ENCODE measurements at places on chromosomes 1 and 21.

DNA sequence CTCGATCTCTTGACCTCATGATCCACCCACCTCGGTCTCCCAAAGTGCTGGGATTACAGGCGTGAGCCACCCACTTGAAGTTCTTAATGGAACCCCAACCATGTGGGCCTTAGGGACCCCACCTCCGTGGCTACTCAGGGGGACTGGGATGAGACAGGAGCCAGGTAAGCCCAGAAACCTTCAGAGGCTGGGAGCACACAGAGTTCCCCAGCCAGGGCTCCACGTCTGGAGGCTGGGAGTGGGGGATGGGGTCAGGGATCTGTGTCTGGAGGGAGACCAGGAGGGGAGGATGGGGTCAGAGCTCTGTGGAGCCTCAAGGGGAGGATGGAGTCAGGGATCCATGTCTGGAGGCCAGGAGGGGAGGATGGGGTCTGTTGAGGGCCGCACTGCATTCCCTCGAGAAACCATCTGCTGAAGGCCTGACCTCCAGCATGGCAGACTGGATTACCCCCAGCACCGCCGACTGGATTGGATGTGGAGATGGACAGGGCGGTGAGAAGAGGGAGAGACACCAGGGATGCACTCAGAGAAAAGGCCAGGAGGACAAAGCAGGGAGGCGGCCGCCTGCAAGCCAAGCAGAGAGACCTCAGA is 2.1 kb upstream of the FTCD start:
- DNase-seq = no peak

DNA sequence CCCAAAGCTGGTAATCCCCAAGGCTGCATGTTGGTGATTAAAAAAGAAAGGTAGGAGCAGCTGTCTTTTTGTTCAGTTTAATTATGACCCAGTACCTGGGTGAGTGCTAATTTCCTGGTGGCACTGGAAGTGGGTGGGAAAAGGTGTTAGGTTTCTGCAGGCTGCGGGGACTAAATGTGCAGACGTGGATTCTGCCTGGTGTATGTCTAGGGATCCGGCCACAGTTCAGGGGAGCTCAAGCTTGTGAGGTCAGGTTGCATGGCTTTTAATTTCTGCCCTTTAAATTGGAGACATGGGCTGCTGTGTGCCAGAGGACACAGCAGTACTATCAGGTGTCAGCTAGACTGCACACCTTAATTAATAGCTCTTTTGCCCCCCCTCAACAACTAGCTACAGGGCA is 20.3 kb upstream of the TBX19 start:
- DNase-seq = no peak

GRCh38 chr1:100950781-100951180 is 54.9 kb downstream of the SLC30A7 start:
- DNase-seq = no peak

DNA sequence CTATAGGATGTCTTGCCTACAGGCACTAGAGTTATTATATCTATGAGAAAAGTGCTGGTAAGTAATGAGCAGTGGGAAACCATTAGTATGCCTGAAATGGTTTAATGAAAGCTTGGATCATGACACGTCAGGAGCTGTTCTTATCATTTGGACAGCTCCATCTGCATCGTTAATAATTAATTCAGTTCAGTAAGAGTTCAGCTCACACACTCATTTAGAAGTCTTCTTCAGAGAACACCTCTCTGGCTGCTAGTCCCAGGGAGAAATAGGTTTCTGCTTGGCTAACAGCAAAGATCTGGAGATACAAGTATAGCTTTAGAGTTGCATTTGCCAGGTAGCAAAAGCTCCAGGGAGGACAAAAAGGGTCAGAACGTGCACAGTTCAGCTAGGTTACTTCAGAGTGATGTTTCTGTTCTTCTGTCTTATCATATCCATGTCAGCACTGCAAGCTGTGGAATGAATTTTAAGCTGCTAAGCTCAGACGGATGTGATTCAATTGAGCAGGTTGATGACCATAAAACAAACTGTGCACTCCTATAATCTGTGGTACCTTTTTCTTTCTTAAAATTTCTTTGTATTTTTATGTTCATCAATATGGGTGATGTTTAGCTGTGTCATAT is 173.6 kb downstream of the ADGRL2 start:
- no peak for DNase-seq

DNA sequence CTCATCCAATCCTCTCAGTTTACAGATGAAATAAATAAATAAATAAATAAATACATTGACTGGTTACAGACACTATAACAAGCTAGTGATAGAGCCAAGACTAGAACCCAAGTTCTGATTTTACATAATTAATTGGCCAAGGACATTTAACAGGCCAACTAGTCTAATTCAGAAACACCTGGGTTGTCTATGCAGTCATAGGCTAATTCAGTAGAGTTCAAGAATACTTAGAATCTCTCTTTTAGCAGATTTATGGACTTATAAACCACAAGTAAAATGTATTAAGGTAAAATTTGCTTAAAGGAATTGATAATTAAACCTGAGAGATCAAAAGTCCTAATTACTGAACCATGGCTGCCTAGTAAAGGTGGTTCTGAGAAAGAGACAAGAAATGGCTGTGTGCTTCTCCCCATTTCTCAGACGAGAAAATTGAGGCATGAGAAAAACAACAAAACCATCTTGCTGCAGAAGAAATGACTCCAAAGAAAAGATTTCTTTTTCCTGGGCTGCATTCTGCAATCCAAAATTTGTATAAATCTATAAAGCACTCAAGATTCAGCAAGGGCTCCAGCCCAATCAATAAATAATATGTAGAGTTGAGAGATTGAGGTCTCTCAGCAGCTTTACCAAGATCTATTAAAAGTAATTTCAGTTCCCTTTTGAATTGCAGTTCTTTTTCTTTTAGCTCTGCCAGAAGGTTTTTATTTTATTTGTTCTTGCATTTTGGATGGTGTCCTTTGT is 98.3 kb downstream of the DUSP10 start:
- no peak for DNase-seq

- DNase-seq = no peak
Observed at GRCh38 chr1:31796707-31797106, 19.1 kb downstream of the SPOCD1 start.

DNA sequence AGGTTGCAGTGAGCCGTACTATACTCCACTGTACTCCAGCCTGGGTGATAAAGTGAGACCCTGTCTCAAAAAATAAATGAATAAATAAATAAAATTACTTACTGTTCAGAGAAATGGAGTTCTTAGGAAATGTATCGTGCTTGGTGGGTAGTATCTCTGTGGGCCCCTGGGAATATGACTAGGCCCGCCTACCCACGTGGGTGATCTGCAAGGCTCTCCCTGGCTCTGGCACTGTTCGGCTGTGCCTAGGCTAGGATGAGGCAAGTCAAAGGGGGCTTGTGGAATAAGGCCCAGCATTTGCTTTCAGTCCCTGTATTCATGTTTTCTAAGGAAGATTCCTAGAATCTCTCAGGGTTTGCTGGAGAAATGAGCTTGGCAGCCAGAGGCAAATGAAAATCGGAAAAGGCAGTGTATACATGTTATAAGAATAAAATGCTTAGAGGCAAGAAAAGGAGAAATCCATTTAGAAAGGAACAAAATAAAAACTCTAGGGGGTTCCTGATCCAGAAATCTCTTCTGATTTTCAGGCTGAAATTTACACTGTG is 4.5 kb upstream of the CSRP1 start:
- DNase-seq = no peak

- no peak for DNase-seq
Observed at GRCh38 chr21:17911628-17912027, 92.5 kb upstream of the C21orf91 start.

GRCh38 chr1:179883040-179883744 is 1.1 kb downstream of the TOR1AIP1 start:
- DNase-seq = no peak

GRCh38 chr1:216028631-216029030 is 394.6 kb downstream of the USH2A start:
- DNase-seq = no peak

DNA sequence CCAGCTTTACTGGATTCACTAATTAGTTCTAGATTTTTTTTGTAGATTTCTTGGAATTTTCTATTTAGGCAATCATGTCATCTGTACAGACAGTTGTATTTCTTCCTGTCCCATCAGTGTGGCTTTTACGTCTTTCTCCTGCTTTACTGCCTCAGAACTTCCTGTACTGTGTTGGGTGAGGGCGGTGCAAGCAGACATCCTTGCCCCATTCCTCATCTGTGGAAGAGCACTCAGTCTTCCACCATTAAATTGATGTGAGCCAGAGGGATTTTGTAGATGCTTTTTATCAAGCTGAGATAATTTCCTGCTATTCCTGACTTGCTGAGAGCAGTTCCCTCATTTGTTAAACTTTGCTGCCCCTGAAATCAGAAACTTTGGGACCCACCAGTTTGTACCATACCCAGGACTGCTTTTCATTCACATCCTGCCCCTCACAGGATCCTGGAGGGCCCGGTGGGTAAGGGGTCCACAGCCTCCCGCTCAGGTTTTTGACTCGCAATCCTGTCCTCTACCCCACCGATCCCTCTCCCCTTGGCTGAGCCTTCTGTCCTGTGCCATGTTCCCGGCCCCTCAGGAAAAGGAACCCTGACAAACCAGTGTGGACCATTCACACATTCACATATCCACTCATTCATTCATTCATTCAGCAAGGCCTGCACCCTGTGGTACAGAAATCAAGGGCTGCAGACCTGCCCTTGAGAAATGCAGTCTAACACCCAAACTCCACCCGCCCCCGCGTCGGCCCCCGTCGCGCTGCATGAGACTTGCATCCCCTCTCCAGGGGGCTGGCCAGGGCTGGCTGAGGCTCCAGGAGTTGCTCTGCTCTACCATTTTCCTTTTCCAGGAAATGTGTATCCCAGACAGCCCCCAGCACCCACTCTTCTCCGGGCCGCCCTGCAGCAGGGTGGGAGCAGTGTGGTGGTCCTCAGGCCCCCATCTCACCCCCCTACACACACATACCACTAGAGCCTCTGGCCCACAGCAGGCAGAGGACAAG is 246.5 kb upstream of the VAMP3 start:
- DNase-seq = no peak

Data from activated CD4-positive, alpha-beta T cell treated with anti-CD3 and anti-CD28 coated beads, Interleukin-2, amount 50 U/mL, for 1 hour (primary cell).